ENCODE measurements at places on chromosomes 13 and 19. TPM values are rescaled to one million over a fixed set of nuclear protein-coding genes. Genes with fewer than 3 reads are reported as not detected.
A peak's percentile ranks its signal among the peaks of the same experiment; 100 is the strongest.

The GADD45B gene
- total RNA-seq = 135 TPM

The SARS2 gene
- 19.5 TPM for total RNA-seq

DNA sequence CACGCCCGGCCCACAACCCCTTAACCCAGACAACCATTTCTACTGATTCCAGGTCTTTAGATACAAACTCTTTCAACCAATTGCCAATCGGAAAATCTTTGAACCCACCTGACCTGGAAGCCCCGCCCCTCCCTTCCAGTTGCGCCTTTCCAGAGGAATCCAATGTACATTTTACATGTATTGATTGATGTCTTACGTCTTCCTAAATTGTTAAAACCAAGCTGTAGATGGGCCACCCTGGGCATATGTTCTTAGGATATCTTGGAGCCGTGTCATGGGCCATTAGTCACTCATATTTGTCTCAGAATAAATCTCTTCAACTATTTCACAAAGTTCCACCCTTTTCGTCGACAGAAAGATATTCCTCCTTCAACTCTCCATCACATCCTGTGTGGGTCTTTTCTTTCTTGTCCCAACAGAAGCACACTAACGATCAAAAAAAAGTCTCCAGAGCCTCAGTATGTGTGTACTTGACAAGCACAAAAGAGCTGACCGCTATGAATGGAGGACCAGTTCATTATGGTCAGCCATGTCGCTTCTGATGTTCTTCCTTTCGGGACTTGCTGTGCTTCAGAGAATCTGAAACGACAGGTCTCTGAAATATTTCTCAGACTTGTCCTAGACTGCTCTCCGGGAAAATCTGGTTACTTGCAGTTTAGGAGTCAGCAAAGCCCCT is 601 bp upstream of the ZNF749 start:
- peaks cover 18% of the 10 kb centered on the region for H3K4me1 ChIP-seq
- peak overlapping the region; percentile 96 for H3K4me3 ChIP-seq
- DNase-seq = no peak
- H3K27me3 ChIP-seq = no peaks in the 10 kb centered on the region
- peak overlapping the region; percentile 89 for H3K27ac ChIP-seq

DNA sequence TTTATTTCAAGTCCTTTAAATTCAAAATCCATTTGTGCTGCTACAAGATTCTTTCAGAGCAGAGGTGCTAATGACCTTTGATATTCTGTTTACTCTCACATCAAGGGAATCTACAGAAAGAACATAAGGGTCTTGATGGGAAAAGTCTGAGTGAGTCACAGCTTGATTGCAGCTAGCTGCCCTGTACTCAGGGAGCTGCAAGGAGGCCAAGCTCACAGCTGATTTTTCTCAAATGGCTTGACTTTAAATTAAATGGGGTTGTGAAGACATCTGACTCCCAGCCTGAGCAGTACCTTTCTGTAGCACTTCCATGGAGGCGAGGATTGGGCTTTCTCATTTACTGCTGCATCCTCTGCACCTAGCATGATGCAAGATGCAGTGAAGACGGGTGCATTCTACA is 62.5 kb downstream of the RAP2A start:
- peaks cover 30% of the 10 kb centered on the region for H3K27me3 ChIP-seq
- H3K4me3 ChIP-seq = no peak overlapping the region
- H3K36me3 ChIP-seq = no peaks in the 10 kb centered on the region
- no peak overlapping the region for H3K27ac ChIP-seq
- no peak for DNase-seq

The S1PR2 gene
- total RNA-seq = 14.2 TPM

DNA sequence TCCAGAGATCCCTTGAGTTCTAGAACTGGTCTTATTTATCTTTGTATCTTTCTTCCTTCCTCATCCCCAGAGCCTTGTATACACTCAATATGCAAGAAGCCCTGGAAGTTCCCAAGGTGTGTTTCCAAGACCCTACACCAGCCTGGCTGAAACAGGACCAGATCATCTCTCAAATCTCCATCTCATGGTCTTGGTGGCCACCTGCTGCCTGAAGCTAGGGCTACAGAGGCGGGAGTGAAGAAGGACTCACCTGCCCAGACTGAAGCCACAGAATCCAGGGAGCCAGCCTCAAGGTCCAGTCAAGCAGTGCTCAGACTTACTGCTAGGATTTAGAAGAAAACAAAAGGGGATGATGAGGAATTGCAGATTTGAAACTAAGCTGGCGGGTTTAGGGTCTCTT is 6.1 kb upstream of the CYSLTR2 start:
- peaks cover 11% of the 10 kb centered on the region for H3K27me3 ChIP-seq
- H3K27ac ChIP-seq = peak overlapping the region; percentile 2
- peaks cover 19% of the 10 kb centered on the region for H3K4me1 ChIP-seq
- no peaks in the 10 kb centered on the region for H3K36me3 ChIP-seq
- H3K4me3 ChIP-seq = no peak overlapping the region

DNA sequence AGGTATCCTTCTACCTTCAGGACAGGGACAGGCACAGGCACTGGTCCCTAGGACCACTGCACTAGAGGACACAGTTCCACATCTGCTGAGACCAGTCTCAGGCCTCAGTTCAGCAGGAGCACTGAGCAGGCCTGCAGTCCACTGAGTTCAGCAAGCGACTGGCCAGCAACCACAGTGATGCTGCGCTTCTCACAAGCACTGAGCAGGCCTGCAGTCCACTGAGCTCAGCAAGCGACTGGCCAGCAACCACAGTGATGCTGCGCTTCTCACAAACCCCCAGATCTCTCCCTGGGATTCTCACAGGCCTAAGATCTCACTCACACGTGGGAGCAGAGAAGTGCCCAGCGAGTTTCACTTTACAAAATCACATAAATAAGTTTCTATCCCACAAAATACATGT is 140.6 kb downstream of the IRS2 start:
- H3K27me3 ChIP-seq = no peaks in the 10 kb centered on the region
- no peak overlapping the region for H3K27ac ChIP-seq
- no peaks in the 10 kb centered on the region for H3K4me1 ChIP-seq
- no peak overlapping the region for H3K4me3 ChIP-seq

GRCh38 chr13:43852923-43853404 is 26.6 kb downstream of the CCDC122 start:
- no peaks in the 10 kb centered on the region for H3K4me1 ChIP-seq
- no peak for DNase-seq
- H3K4me3 ChIP-seq = no peak overlapping the region
- no peak overlapping the region for H3K27ac ChIP-seq
- H3K27me3 ChIP-seq = no peaks in the 10 kb centered on the region

DNA sequence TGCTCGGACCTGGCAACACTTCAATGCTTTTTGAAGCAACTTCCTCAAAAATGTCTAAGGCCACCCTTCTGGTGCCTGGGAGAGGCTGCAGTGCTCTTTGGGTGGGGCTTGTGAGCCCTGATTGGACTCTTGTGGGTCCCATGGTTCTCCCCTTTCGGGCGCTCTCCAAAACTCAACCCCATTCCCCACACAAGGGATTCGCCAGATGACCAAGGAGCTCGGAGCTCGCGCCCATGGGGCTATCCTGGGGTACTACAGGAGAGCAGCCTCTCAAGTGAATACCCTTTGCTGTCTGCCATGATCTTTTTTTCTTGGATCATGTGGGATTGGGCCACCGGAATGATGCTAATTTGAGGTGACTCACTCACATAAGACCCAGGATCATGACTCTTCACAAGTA is 29.7 kb upstream of the KL start:
- DNase-seq = no peak
- H3K36me3 ChIP-seq = no peaks in the 10 kb centered on the region
- H3K4me1 ChIP-seq = no peaks in the 10 kb centered on the region
- H3K27ac ChIP-seq = no peak overlapping the region
- H3K4me3 ChIP-seq = no peak overlapping the region

DNA sequence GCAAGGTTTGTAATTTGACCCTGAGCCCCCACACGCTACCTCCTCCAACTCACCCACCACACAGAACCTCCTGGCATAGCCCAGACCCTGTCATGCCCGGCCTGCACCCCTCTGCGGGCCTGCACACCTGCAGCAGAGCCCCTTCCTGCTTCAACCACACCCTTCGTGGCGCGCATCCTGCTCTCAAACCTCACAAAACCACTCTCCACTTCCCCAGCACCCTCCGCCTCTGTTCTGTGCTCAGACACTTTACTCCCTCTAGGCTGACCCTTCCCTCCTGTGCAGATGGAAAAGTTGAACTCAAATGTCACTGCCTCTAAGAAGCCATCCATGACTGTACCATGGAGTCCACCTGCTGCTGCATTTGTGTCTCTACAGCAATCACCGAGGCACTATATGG is 28.5 kb downstream of the FAAP24 start:
- peaks cover 16% of the 10 kb centered on the region for H3K4me1 ChIP-seq
- peak overlapping the region; percentile 79 for H3K4me3 ChIP-seq
- DNase-seq = no peak
- H3K27ac ChIP-seq = peak overlapping the region; percentile 84
- H3K27me3 ChIP-seq = peaks cover 3% of the 10 kb centered on the region

The PABPC3 gene
- total RNA-seq = 0.35 TPM

The ZNF799 gene
- total RNA-seq = 1.7 TPM

DNA sequence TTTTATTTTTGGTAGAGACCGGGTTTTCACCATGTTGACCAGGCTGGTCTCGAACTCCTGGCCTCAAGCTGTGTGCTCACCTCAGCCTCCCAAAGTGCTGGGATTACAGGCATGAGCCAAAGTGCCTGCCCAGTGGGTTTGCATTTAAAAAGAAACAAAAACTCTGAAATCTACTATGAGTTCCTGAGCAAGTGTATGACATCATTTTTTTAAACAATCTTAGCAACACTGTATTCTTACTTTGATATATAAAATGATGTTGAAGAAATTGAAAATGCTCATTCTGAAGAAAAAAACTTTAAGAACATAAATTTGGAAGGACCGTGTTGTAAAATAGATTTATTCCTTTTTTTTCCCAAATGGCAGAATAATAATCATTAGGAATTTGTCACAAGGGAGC is 1199.7 kb downstream of the DIAPH3 start:
- no peak overlapping the region for H3K27ac ChIP-seq
- H3K4me3 ChIP-seq = no peak overlapping the region
- no peaks in the 10 kb centered on the region for H3K36me3 ChIP-seq
- H3K4me1 ChIP-seq = no peaks in the 10 kb centered on the region
- no peaks in the 10 kb centered on the region for H3K27me3 ChIP-seq

DNA sequence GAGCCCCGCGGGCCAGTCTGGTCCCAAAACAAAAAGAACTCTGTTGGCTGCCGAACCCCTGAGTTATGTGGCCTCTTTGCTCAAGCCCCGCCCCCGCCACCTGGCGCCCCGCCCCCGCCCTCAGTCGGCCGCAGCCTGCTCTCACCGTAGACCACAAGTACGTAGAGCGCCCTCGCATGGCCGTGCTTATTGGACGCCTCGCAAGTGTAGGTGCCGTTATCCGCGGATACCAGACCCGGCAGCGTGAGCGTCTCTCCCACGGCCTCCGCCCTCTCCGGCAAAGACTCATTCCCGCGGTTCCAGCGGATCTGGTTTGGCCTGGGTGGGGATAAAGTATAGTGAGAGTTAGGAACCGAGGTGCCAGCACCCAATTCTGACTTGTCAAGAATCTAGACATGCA is 5.5 kb upstream of the ZNF428 start:
- H3K27ac ChIP-seq = no peak overlapping the region
- H3K27me3 ChIP-seq = peaks cover 12% of the 10 kb centered on the region
- H3K4me1 ChIP-seq = peaks cover 21% of the 10 kb centered on the region
- peak; percentile 77 for DNase-seq
- no peaks in the 10 kb centered on the region for H3K36me3 ChIP-seq

DNA sequence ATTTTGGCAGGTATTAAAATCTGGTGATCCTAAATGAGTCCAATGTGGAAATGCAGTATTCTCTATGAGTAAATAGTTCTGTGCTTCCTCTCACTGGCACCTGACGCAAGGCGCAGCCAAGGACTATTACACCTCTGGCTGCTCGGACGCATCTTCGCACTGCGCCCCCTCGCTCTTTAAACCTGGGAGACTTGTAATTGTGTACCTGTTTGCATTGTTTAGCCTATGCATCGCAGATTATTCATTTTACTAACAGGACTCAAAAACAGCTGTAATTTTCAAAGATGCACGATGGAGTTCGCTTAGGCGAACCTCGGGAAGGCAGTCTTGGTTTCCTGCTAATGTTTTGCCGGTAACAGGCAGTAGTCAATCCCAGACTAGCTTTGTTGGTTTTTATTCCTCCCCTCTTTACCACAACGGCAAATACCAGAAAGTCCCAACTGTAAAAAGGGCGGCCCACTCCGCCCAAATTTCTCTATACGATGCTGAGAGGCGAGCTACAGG is 113.2 kb downstream of the KCNRG start:
- H3K4me3 ChIP-seq = peak overlapping the region; percentile 87
- peak; percentile 14 for DNase-seq
- H3K4me1 ChIP-seq = peaks cover 41% of the 10 kb centered on the region

DNA sequence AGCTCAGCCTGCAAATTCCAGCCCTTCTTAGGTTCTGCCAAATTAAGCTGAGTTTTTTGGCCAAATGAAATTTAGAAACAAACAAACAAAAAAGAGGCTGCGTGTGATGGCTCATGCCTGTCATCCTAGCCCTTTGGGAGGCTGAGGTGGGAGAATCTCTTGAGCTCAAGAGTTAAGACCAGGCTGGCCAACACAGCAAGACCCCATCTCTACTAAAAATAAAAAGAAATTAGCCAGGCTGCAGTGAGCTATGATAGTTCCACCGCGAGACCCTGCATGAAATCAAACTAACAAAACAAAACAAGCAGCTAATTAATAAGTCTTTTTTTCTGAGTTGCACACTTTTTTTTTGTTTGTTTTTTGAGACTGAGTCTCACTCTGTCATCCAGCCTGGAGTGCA is 17.9 kb downstream of the NCAN start:
- H3K27me3 ChIP-seq = peaks cover 19% of the 10 kb centered on the region
- H3K36me3 ChIP-seq = no peaks in the 10 kb centered on the region
- no peak for DNase-seq
- H3K4me3 ChIP-seq = no peak overlapping the region
- peaks cover 4% of the 10 kb centered on the region for H3K4me1 ChIP-seq
- no peak overlapping the region for H3K27ac ChIP-seq

DNA sequence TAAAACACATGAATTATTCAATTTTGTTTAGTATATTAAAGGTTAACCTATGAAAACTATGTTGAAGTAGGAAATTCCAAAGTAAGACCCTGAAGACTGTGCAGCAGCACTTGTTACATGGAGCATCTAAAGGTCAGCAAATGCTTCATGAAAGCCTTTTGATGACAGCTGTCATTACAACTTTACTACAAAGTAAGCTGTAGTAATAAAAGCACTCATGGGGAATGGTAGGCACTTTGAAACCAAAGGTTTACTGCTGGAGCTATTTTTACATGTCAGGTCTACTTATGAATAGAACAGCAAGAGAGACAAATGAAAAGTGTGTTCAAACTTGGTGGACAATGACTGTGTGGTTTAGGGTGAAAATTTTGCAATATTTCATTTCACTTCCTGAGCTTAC is 672.5 kb upstream of the PCDH20 start:
- no peaks in the 10 kb centered on the region for H3K36me3 ChIP-seq
- no peak overlapping the region for H3K4me3 ChIP-seq
- H3K4me1 ChIP-seq = no peaks in the 10 kb centered on the region

DNA sequence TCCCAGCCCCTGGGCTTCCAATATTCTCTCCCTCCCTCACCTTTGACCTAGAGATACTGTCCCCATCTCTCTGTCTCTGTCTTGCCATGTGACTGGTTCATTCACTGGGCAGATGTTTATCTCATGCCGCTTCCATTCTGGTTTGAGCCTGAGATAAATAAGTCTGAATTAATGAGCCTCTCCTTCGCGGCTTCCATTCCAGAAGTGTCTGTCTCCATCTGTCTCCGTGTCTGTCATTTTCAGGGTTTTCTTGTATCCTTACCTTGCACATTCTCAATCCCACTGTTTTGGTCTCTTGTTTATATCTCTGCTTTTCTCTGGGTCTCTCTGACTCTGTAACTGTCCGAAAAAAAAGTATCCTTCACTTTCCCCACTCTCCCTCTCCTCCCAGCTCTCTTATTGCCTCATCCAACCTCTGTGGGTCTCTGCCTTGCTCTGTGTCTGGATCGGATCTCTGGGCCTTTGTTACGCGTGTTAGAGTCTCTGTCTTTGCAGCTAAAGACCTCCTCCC is 4.3 kb downstream of the SPHK2 start:
- H3K4me1 ChIP-seq = peaks cover 30% of the 10 kb centered on the region
- peaks cover 4% of the 10 kb centered on the region for H3K36me3 ChIP-seq
- no peak for DNase-seq
- H3K4me3 ChIP-seq = peak overlapping the region; percentile 88
